ENCODE measurements at places on chromosomes 4 and X.

- no peak for DNase-seq
Measured at GRCh38 chr4:99821918-99822503, 5.4 kb downstream of the DAPP1 start.

DNA sequence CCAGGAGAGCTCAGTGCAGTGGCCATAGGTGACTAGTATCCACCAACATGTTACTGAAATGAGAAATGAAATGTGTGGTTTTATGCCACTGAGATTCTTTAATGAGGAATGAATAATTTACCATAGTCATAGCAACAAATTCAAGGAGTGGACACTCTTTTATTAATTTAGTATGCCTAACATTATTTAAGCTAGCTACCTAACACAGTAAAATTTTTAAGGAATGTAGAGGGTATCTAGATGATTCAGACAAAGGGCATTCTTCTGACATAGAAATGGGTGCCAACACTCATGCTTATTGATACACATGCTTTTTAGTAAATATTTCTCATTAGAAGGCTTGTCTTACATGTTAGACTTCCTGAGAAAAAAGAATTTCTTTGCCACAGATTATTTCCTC lies 33.3 kb upstream of the SULT1B1 start:
- no peak for DNase-seq

GRCh38 chr4:61478340-61478739 lies 278.2 kb downstream of the ADGRL3 start:
- no peak for DNase-seq

GRCh38 chrX:21616386-21616785 lies 41.7 kb downstream of the KLHL34 start:
- no peak for DNase-seq

- no peak for DNase-seq
Measured at GRCh38 chrX:122596998-122597397, 587.1 kb upstream of the GRIA3 start.

DNA sequence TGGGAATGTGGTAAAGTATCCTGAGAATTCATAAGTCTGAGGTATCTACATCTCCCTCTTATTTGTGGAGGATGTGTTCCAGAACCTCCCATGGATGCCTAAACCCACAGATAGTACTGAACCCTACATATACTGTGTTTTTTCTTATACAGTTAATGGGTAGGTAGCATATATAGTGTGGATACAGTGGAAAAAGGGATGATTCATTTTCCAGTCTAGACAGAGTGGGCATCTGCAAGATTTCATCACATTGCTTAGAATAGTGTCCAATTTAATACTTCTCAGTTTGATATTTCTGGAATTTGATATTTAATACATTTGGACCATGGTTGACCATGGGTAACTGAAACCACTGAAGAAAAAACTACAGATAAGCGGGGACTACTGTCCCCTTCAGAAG lies 155.0 kb upstream of the ANKRD50 start:
- no peak for DNase-seq

DNA sequence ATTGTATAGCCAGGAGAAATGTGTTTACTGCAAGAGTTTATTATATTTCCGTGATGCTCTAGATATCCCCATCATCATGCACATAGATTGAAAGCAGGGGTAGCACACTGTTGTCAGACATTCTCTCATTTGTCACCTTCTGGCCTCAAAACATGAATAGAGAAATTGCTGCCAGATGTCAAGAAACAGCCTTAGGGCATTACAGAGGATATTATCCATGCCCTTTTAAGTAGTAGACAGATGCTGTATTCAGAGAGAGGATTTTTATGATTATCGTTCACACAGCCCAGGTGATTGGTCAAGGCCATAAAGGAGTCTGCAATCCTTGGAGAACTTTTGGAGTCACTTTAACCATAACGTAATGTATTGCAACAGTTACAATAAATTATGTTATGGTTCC lies 1961.5 kb upstream of the TENM3 start:
- DNase-seq = no peak

DNA sequence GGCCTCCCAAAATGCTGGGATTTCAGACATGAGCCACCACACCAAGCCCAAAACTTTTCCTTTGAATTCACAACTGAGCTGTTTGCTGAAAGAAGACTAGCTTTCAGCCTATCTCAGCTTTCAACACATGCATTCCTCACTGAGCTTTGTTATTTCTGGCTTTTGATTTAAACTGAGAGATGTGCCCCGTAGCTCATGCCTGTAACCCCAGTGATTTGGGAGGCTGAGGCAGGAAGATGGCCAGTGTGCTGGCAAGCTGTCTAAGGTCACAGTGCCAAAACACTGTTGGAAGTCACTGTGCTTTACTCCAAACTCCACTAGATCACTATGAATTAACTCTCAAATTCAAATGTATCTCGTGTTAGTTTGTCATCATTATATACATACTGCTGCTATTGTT lies 779.5 kb downstream of the TRIML1 start:
- no peak for DNase-seq

GRCh38 chr4:113478032-113478431 lies 283.5 kb downstream of the CAMK2D start:
- DNase-seq = no peak

GRCh38 chrX:121902463-121902862 lies 855.1 kb downstream of the GLUD2 start:
- DNase-seq = no peak

GRCh38 chrX:136574548-136574947 lies 42.5 kb downstream of the VGLL1 start:
- DNase-seq = no peak

GRCh38 chrX:39574178-39574577 lies 523.6 kb downstream of the BCOR start:
- no peak for DNase-seq

DNA sequence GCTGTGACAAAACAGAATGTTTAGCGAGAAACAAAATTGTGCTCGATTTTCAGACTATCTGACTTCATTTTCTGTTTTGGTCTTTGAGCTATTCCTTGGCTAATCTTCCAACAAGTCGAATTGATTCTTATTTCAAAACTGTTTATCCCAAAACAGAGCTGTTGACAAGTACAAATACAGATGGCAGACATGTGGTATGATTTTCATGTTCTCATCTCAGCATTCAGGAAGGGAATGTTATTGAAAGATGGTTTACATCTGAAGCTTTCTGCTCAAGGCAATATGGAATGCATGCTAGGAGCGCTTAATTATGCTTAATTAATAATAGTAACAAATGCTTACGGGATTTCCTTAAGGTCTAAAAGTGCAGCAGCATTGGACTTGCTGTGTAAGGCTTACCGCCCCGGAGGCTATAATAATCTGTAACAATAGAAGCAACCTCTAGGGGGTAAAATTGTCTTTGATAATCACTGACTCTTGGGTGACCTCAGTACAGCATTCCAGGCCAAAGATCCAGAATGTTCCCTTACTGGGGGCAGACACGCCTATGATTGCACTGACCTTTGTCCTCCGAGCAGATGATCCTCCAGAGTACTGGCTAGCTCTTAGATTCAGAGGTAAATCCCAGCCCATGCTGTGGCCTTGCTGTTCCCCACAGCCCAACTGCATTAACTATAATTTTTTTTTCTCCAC lies 16.4 kb downstream of the LSM6 start:
- DNase-seq = no peak

DNA sequence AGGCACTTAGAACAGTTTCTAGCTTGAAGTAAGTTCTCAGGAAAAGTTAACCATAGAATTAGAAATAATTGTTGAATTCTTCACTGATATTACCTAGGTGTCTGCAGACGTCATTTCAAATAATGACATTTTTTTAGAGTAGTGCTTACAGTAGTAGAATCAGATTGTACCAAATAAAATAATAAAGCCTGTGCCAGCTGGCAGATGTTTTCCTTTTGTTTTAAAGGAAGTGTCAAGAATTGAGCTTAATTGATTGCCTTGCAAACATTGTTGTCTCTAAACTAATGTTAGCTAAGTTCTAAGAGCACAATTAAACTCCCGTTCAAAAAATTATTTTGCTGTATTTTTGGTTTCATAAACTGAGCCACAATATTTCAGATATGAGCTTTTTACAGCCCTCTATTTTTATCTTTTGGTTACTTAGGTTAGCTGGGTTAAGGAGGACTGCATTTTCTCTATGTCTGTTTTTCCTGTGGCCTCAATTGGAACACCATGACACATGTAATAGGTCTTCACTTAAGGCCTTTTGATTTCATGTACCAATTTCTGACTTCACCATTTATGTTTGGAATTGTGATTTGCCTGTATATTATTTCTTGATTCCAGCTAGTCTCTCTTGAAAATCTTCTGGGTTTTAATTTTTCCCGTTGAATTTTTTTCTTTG lies 64.2 kb downstream of the DCUN1D4 start:
- no peak for DNase-seq

DNA sequence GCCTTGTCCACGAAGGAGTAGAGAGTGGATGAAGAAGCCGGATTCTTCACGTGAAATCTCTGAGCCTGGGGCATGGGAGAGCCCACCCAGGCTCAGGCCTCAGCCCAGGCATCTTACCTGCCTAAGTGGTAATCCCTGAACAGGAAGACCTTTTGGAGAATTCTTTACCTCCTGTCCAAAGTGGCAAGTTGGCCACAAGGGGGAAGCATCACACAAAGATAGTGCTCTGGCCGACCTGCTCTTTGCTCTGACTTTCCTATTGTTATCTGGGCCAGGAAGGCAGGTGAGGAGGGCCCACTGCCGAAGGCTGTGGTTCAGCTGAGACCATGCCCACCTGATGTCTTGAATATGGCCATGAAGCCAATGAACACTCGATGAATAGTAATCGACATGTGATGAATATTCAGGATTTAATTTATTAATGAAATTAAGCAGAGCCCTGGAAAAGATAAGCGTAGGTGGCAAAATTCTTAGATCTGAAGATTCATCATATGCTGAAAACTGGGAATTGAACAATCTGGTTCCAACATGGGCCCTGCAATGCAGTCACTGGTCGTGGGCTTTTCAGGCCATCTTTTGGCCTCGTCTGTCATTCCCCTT lies 93.8 kb downstream of the PDGFRA start:
- peak; percentile 83 for DNase-seq

DNA sequence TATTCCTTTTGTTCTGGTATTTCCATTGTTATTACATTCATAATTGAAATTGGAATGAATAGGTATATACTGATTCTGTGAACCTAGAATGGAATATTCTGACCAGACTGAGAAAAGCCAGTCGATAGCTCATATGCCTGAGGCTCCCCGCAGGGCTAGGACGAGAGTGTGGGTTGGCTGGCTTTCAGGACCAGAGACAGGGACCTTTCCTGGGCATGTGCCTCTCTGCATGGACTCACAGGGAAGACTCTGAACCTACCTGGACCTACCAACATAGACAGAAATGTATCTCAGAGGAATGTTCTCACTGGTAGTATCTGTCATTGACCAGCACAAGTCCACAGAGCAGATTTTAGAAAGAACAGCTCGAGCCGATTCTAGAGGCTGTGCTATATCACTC lies 214.6 kb downstream of the FRMPD4 start:
- DNase-seq = no peak

- DNase-seq = no peak
Measured at GRCh38 chrX:72094894-72095293, 36.8 kb downstream of the RTL5 start.

DNA sequence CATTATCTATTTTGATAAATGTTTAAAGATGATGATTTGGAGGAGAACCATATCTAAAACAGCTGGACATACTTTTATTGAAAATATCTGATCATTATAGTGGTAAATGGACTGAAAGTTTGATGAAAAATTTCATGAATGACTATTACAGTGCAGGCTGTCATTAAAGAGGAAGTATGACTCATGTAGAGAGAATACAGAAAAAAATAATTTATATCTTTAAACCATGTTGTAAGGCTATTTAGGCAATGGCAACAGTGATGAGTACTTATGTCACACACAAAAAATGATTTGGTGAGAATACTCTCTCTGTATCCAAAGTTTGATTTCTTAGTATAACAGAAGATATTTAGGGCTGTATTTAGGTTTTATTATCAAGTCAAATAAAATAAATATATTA lies 3.9 kb upstream of the GLRB start:
- peak; percentile 53 for DNase-seq

DNA sequence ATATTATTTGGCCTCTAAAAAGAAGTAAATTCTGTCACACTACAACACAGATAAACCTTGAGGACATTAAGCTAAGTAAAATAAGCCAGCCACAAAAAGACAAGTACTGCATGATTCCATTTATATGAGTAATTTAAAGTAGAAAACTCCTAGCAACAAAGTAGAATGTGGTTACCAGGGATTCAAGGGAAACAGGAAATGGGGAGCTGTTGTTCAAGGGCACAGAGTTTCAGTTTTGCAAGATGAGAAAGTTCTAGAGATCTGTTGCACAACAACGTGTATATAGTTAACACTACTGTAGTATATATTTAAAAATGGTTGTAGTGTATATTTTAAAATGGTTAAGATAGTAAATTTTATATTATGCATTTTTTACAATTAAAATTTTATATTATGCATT lies 25.4 kb downstream of the SEC31A start:
- DNase-seq = peak; percentile 74

DNA sequence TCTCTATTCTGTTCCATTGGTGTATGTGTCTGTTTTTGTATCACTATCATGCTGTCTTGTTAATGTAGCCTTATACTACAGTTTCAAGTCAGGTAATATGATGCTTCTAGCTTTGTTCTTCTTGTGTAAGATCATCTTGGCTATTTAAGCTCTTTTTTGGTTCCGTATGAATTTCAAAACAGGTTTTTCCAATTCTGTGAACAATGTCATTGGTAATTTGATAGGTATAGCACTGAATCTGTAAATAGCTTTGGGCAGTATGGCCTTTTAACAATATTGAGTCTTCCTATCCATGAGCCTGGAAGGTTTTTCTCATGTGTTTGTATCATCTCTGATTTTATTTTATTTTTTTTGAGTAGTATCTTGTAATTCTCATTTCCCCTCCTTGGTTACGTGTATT lies 94.3 kb downstream of the ANAPC10 start:
- DNase-seq = no peak

- DNase-seq = peak; percentile 55
Measured at GRCh38 chrX:40282946-40283660, 185.3 kb upstream of the BCOR start.

DNA sequence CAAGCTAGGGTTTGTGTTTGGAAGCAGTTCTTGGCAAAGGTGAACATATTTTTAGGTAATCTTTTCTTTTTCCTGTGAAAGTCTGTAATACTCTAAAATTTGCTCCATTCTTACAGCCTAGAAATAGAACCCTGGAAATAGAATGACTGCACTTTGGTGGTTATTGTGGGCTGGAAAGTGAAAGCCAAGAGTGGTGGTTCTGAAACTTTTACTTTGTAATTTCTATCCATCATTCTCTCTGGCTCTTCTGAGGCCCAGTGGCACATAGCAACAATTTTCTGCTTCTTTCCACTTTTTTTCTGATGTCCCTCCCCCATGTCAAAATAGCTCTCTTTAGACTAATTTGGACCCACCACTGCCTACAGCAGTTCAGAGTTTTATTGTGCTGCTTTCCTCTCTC lies 300.4 kb upstream of the RPS6KA3 start:
- no peak for DNase-seq
